NCI-H1436 treated with DMSO at 0.1 percent for 48 hours (cell line): ENCODE measurements at places on chromosomes 12 and 14.

DNA sequence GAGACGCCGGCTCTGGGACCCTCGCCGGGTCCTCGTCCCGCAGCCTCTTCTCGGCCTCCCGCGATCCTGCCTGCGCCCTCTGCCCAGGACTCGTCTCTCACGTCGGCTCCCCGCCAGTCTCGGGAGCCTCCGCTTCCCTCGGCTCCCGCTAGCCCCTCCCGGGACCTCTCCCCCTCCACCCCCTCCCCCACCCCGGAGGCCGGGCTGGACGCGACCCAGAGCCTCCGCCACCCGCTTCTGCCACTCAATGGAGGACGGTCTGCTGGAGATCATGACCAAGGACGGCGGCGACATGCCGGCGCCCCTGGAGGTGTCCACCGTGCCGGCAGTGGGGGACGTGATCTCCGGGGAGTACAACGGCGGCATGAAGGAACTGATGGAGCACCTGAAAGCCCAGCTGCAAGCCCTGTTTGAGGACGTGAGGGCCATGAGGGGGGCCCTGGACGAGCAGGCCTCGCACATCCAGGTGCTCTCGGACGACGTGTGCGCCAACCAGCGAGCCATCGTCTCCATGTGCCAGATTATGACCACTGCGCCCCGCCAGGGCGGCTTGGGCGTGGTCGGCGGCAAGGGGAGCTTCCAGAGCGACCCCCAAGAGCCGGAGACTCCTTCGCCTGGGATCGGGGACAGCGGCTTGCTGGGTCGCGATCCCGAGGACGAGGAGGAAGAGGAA lies 568 bp downstream of the CCDC184 start:
- DNase-seq, result no peak

DNA sequence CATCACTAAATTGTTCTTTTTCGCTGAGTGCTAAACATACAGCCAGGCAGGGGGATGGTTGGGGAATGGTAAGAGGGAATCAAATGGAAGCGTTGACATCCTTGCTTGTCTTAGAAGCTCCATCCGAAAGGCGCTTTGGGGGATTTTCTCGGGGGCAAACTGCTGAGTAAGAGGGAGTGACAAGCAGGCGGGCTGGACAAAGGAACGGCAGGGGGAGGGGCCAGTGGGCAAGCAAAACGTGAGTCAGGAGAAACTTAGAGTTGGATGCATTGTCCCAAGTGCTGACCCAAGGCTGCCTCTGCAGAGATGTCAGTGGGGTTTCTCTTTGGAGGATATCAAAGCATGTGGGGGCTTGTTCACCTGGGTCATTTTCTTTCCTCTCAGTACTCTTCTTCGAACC lies 480.5 kb downstream of the VRK1 start:
- DNase-seq, result no peak

DNA sequence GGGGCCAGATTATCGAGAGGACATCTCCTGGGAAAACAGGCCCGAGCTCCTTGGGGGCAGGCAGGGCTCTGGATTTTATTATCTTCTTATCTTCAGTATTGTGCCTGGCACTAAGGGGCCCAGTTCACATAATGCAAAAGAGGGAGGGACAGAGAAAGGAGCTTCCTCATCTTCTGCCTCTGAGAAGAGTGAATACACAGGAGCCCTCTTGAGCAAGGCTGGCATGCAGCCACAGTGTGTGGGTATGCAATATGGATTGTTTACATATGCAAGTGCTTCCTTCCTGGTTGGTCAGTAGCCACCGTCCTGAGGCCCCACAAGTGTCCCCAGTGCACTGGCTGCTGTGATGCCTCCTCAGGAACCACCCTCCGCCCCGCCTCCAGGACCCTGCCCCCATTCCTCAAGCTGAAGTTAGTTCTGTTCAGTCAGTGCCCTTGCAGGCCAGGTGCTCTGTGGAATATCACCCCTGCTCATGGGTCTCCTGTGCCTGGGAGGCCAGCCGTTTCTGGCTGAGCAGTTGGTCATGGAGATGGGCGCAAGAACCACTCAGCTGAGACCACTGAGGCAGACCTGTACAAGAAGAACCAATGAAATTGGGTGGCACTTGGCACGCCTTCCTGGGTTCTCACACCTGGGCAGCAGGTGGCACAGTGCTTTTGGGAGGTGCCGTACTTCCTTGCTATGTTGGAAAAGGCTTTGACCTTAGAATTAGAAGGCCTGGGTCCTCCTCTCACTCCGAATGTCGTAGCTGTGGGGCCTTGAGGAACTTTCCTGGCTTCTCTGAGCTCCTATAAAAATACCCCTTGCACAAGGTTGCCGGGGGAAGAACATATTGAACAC lies 35.1 kb upstream of the ACTN1 start:
- DNase-seq, result no peak

GRCh38 chr12:42912367-42912766 lies 322.8 kb upstream of the PRICKLE1 start:
- no peak for DNase-seq

DNA sequence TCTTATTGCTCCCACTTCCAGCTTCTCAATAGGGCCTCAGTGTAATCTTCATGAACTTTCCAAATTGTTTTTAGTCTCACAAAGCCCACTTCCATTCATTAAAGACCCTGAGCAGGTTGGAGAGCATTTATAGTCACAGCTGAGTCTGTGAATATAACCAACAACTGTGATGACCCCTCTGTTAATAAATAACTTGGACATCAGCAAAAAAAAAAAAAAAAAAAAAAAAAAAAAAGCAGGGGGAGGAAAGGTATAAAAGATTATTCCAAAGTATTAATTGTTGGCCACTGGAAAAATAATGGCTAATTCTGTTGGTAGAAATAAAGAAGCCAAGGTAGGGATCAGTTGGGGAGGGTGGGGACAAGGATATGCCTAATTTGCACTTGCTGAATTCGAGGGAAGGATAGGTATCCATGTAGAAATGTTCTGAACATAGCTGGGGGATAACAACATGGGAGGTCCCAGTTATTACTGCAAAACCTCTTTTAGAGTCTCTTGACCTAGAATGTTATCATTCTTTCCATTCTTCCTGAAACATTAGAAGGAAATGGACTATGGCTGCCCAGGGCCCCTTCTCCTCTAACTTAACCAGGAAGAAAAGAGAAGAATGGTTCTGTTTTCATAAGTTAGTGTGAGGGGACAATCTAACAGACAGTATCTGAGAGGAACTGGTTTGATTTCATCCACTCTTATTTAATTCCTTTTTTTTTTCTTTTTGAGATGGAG lies 56.5 kb downstream of the SAMD4A start:
- no peak for DNase-seq

- DNase-seq, result no peak
These were observed 29.3 kb upstream of the KLRF1 start for GRCh38 chr12:9797722-9798619.

DNA sequence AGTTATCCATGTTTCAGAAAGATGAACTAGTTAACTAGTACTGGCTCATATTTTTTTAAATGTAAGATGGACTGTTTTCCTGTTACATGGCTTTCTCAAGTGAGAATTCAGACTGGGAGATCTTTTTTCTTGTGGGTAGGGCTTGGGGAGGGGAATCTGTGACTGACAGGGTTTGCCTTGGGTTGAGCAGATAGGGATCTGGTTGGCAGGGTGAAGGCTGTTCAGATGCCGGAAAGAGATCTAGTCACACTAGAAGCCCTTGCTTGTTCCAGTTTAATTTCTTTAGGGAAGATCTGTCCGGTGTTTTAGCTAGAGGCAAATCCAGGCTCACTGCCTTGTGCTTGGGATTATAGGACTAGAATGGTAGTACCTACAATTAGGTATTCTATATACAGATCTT lies 63.2 kb downstream of the FBXO33 start:
- no peak for DNase-seq

GRCh38 chr14:40762685-40763084 lies 844.0 kb upstream of the LRFN5 start:
- no peak for DNase-seq

DNA sequence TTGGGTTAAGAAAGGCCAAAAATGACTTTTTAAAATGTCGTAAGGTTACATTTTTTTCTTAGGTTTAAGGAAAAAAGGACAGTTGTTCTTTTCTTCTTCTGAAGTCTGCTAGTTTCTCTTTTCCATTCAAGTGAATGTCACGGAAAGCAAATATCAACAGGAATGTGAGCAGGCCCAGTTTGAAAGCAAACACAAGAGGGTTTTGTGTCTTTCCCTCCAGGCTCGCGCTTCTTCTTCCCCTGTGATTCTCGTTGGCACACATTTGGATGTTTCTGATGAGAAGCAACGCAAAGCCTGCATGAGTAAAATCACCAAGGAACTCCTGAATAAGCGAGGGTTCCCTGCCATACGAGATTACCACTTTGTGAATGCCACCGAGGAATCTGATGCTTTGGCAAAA lies 85.4 kb downstream of the LRRK2 start:
- DNase-seq, result no peak

GRCh38 chr12:95890958-95891357 lies 32.2 kb downstream of the SNRPF start:
- no peak for DNase-seq

GRCh38 chr12:126535971-126536370 lies 1470.7 kb downstream of the AACS start:
- DNase-seq, result no peak

- no peak for DNase-seq
These were observed 34.6 kb downstream of the BEGAIN start for GRCh38 chr14:100552524-100553125.

DNA sequence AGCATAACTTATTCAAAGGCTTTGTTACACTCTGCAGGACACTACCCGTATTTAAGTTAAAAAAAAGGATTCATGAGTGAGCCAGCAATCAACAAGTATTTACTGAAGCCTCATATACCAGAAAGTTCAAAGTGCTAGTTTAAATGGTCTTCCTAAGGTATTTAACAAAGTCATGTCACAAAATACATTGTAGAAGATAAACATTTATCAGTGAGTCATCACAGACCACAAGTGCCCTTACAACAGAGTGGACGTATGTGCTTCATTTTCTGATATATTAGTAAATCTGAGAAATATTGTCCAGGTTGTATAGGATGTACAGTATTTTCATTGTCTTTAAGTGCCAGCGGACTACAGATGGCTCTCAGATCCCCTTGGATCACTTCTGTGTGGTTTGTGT lies 24.2 kb downstream of the FLRT2 start:
- DNase-seq, result no peak

DNA sequence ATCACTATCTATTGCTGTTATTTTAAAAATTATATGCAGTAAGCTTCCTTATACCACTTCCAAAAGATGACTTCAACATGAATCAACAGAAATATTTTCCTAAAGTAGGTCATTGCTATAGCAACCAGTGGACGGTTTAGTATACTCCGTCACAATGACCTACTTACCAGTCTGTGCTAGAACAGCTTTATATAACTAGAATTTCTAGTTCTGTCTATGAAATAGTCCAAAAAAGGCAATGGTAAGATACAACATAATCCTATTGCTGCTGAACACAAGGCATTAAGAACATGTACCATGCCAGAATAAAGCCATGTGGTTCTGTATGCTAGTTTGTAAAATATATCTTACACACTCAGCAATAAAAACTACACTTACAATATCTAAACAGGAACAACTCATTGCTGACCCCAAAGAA lies 40.7 kb upstream of the MTERF2 start:
- peak; percentile 68 for DNase-seq

DNA sequence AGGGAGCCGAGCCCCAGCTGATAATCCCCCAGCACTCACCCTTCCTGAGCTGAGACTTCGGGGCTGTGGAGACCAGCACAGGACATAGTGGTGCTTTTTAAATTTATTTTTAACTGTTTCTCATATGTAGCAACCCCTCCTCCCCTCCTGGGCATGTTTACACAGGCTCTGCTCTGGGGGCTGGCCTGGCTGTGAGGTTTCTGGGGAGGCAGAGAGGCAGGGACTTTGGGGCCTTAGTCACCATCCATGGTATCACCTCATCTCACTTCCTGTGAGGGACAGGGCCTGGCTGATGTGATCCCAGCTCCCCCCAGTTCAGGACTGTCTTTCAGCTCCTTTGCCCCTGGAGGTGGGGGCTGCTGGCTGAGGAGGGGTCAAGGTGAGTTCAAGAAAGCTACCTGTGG lies 20.4 kb downstream of the VASH1 start:
- DNase-seq, result no peak

DNA sequence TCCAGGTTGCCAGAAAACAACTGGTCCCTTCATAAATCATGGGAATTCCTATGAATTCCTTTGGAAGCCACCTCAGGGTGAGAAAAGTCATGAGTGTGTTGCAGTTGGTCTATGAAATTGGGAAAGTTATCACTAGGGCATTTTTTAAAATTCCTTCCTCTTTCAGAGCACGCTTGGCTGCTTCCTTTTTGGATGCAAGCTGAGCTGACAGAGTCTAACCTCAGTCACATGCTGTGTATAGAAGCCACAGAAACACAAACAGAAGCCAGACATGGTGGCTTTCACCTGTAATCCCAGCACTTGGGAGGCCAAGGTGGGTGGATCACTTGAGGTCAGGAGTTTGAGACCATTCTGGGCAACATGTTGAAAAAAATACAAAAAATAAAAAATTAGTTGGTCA lies 21.7 kb upstream of the HELB start:
- no peak for DNase-seq

- DNase-seq, result no peak
These were observed 456.7 kb upstream of the SEL1L start for GRCh38 chr14:81990312-81990761.

DNA sequence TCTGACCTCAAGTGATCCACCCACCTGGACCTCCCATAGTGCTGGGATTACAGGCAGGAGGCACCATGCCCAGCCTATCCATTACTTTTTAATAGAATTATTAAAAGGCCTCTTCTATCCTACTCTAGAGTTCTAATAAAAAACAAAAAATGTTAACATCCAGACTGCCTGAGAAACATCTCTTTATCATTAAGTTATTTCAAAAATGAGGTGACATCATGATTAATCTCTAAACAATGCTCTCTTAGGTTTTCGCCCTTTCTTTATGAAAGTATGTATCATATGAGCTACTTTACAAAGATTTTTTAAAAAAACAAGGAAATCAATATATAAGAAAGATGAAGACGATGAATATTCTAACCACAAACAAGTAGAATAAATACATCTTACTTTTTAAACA lies 52.6 kb downstream of the FGD6 start:
- no peak for DNase-seq

GRCh38 chr12:2152134-2152533 lies 99.3 kb downstream of the CACNA1C start:
- no peak for DNase-seq

DNA sequence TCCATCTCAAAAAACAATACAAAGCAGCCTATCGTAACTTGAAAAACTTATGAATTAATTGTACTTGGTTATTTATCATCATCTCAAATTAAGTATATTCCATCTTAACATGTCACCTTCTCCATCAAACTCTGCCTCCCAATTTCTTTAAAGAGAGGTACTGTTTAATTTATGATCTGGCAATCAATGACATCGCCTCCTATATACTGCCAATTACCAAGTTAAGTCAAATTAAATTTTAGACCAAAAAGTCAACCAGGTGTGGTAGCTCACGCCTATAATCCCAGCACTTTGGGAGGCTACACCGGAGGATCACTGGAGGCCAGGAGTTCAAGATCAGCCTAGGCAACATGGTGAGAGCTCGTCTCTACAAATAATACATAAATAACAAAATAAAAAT lies 37.7 kb downstream of the HECTD1 start:
- no peak for DNase-seq
